ENCODE measurements at places on chromosomes 7 and 10. TPM values are rescaled to one million over a fixed set of nuclear protein-coding genes. Genes with fewer than 3 reads are reported as not detected.

GRCh38 chr10:102931643-102932042 lies 13.5 kb downstream of the CNNM2 start:
- no peak for DNase-seq

Gene AKR1D1
- not detected for total RNA-seq

GRCh38 chr10:88207121-88207546 lies 343.7 kb downstream of the PTEN start:
- DNase-seq, result no peak

- DNase-seq, result peak; percentile 3
These were observed 97.0 kb downstream of the TPK1 start for GRCh38 chr7:144738708-144739314.

GRCh38 chr10:43206391-43207235 lies 60.3 kb downstream of the RASGEF1A start:
- DNase-seq, result no peak

Gene PANK1
- total RNA-seq, result 6.3 TPM

DNA sequence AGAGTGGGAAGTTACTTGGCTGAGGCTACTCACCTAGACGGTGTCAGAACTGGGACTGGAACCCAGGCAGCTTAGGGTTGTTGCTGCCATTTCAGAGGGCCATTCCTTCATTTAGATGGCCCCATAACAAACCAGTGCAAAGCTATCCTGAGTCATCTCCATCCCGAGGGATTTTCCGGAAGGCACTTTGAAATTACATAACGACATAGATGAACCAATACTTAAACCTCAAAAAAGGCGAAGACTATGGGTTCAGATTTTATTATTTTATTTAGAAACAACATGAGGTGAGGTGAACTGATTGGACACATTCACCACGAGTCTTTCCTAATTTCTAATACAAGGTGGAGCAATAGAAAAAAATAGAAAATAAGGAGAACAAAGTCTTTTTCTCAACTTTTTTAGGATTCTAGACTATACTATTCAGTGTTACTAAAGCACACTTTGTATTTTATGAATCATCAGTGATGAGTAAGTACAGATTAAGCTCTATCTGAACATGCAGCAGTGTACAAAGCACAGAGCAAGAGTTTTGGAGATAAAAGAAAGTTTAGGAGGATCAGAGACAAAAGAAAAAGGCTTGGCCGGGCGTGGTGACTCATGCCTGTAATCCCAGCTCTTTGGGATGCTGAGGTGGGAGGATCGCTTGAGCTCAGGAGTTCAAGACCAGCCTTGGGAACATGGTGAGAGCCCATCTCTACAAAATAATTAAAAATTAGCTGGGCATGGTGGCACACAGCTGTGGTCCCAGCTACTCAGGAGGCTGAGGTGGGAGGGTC lies 79.5 kb upstream of the SVIL start:
- DNase-seq, result peak; percentile 94

DNA sequence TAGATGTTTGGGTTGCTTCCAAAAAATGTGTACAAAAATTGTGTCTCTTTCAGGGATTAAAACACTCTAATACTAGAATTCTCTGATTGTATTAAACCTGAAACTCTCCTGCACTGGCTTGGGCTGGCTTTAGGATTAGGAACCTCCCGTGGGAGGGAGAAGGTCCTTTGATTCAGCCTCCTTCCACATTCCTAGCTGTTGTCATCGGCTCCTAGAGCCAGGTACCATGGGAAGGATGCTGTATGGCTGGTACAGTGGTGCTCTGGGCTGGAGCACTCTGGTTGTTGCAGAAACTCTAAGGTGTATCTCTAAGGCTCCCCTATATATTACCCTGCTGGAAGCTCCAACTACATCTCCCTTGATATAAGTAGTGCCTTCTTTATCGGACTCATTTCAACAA lies 245.2 kb upstream of the FOXK1 start:
- DNase-seq, result no peak

Gene HTR7
- 19.6 TPM for total RNA-seq

- no peak for DNase-seq
These were observed 170.2 kb upstream of the PITRM1 start for GRCh38 chr10:3342771-3343170.

DNA sequence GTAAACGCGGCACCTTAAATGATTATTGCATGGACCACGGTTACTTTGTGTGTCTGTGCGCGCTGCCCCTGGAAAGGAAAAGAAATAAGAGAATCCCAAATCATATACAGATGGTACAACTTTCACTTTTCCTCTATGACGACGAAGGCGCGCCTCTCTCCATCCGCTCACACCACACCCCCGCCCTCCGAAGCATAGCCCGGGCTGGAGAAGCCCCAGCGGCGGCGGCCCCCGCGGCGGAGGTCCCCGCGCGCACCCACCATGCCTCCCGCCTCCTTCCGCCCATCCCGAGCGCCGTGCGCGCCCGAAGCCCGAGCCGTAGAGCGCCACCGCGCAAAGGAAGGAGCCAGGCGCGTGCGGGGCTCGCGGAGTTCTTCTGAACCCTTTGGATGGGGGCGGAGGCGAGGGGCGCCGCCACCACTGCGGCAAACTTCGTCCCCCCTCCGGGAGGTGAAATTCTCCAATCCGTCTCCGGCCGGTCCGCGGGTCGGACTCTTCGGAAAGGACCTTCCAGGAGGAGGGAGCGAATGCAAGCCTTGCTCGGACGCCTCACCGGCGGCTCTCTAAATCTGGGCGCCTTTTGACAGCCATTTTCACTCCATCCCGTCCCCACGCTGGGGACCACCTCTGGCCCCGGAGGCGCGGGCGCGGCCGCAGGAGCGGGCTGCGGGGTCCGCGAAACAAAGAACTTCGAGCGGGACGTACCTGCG lies 588 bp downstream of the GLI3 start:
- DNase-seq, result peak; percentile 69

Gene GPR141
- total RNA-seq, result not detected

Gene INSIG1
- total RNA-seq, result 105 TPM

Gene GOLGA7B
- not detected for total RNA-seq

GRCh38 chr10:34740321-34740720 lies 74.8 kb downstream of the PARD3 start:
- DNase-seq, result peak; percentile 66

DNA sequence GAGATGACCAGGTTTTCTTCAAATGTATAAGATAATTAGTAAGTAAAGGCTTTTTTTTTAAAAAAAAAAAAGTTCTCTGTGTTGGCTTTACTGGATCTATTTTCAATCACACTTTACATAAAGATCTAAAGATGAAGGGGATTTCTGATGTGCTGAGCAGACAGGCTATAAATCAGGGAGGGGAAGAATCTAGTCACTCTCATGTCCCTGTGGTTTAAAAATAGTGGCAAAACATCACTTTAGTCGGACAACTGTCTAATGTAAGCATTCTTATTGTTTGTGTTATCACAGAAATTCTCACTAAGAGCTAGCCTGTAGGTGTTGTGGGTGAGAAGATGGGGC lies 132.7 kb downstream of the ICA1 start:
- no peak for DNase-seq

GRCh38 chr7:155798673-155799439 lies 13.4 kb downstream of the SHH start:
- no peak for DNase-seq

GRCh38 chr10:75294866-75295701 lies 59.3 kb upstream of the COMTD1 start:
- DNase-seq, result peak; percentile 69

GRCh38 chr7:30062587-30062986 lies 34.4 kb downstream of the PLEKHA8 start:
- peak; percentile 61 for DNase-seq

Gene OGDH
- 99.8 TPM for total RNA-seq

- DNase-seq, result no peak
These were observed 5.7 kb downstream of the ELN start for GRCh38 chr7:74033372-74034311.

GRCh38 chr7:2043316-2044039 lies 189.3 kb downstream of the MAD1L1 start:
- no peak for DNase-seq

Gene RHOBTB1
- total RNA-seq, result 20.0 TPM

GRCh38 chr7:91916051-91916440 lies 24.6 kb upstream of the AKAP9 start:
- DNase-seq, result no peak

DNA sequence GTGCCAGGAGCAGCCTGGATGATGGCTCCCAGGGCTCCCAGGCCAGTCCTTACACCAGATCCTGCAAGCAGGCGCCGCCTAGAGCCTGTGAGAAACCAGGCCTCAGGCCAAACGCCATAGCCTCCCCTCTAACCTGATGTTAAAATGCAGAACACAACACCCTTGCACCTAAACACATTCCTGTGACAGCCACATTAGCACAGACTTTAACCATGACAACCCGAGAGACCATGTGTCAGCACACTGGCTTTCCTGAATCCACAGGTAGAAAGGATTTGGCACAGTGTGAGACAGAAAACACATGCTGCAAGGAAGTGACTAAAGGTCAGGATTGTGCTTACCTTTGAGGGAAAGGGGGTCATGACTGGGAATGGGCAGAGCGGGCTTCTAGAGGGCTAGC lies 59.9 kb downstream of the SGMS1 start:
- no peak for DNase-seq

GRCh38 chr10:60883187-60883586 lies 60.8 kb downstream of the RHOBTB1 start:
- peak; percentile 26 for DNase-seq

GRCh38 chr7:107230334-107230733 lies 61.5 kb downstream of the HBP1 start:
- DNase-seq, result no peak

Gene PNLIP
- 0.13 TPM for total RNA-seq

DNA sequence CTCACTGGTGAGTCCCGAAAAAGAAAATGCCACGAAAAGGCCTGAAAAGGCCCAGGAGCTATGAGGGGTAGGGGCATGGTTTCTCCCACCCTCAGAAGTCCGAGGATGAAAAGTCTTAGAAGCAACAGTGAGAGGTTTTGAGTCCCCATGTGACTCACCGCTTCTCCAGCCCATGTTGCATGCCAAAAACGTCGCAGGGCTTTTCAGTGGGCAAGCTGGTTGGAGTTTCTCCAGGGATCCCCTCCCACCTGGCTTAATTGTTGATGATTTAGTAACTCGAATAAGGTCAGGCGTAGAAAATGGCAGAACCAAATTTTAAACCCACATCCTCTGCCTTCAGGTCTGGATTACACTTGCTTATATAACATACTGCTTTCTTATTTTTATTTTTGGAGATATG lies 96.3 kb upstream of the ARMC3 start:
- no peak for DNase-seq

- peak; percentile 67 for DNase-seq
These were observed 5.8 kb downstream of the CFAP69 start for GRCh38 chr7:90250601-90251303.

Gene PRPS1L1
- total RNA-seq, result not detected
